ENCODE measurements at places on chromosomes 3 and 15.

GRCh38 chr3:49416867-49417266, 4.6 kb downstream of the TCTA start:
- no peak for DNase-seq

DNA sequence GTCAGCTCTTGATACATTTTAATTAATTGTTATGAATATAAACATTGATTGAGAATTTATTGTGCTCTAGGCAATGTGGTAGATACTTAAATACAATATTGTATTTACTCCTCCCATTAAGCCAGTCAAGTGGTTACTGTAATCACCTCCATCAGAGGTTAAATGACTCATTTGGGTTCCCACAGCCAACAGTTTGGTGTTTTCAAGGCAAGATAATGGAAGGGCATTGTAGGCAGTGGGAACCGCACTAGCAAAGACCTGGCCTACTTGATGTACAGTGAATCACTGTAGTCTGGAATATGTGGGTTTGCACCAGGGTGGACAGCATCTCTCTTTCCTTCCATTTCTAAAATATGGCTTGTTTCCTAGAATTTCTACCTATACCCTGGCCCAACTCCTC, 127.4 kb downstream of the EDEM1 start:
- no peak for DNase-seq

DNA sequence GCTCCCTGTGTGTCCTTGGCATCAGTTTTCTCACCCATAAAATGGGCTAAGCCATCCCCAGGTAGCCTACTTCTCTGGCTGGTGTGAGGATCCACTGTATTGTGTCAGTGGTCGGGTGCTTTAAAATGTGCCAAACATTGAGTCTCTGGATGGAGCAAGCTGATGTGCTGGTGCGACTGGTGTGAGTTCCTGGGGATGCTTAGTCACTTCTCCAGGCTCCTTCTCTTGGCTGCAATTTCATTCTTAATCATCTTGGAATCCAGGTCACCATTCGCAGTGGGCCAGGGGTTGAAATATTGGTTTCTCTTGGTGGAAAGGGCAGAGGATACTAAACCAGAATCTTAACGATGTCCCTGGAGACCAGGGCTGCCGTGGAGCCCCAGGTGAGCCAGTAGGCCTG, 29.3 kb downstream of the SCN5A start:
- DNase-seq, result no peak

- DNase-seq, result no peak
These were observed 4.2 kb upstream of the PLEKHO2 start for GRCh38 chr15:64837502-64837901.

DNA sequence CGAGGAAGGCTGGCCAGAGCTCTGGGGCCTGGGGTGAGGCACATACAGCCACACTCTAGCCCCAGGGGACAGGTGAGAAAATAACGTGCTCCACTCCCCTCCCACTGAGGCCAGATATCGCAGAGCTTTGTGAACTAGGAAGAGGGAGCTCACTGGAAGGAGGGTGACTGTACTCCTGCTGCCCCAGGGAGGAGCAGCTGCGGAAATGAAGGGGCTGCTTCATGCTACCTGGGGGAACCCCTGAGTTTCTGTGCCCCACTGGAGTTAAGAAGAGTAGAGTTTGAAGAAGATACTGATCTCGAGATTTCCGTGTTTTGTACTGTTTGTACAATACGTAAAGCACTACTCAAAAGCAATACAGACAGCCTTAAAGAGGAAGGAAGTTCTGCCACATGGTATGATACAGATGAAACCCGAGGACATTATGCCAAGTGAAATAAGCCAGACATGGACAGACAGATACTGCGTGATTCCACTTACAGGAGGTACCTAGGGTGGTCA, 44.6 kb downstream of the CMTM6 start:
- DNase-seq, result peak; percentile 26

GRCh38 chr3:28139967-28140634, 101.3 kb upstream of the CMC1 start:
- DNase-seq, result no peak

GRCh38 chr3:107271787-107272387, 105.4 kb upstream of the CCDC54 start:
- DNase-seq, result no peak

GRCh38 chr15:38002883-38003477, 68.5 kb downstream of the TMCO5A start:
- DNase-seq, result no peak

DNA sequence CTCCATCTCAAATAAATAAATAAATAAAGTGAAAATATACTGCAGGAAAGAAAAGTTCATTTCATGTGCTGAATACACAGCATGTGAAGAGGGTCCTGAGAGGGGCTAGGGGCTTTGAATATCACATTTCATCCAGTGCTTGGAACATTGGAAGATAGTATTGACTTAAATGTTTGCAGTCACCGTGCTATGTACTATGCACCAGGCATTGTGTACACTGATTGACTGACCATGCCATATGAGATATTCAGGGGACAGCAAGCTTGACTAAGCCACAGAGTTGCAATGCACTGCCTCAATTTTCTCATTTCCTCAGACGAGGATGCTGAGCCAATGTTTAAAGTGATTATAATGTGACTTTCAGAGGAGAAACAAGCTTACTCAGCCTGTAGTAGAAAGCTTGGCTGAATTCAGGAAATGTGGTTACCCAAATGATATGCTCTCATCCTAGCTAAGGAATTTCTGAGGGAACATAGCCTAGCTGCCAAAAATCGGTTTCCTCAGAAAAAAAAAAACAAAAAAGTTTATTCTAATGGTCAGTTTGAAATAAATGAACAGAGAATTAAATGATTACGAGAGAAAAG, 557.9 kb downstream of the FGF12 start:
- no peak for DNase-seq

DNA sequence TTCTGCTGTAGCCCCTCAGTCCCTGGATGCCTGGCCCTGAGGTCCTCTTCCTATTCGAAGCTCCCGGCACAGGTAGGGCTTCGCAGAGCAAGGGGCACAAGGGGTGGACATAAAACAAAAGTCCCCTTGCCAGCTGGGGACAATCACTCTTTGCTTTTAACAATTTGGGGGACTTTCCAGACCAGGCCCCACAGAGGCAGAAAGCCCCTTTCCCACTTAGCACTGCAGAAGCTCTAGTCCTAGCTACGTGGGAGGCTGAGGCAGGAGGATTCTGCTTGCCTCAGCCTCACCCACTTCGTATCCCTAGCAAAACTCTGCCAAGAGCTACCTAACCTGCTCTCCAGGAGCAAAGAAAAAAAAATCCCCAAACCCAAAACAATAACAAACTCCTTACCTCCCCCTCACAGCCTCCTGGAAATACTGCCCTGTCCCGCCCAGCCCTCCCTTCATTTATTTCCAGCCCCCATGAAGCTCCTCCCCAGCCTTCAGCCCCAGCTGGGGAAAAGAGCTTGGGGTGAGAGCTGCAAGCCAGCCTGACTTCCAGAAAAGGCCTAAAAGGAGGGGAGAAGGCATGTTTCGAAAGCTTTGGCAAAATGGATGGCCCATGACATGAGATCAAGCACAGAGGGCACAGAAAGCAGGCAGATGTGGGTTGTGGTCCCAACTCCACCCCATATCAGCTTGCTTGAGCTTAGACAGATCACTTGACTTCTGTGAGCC, at the start of gene CIDEC:
TSS of gene CIDEC (minus strand) at position 424 of the 720 bp plus-strand sequence. CDS start 1,767 bp downstream, outside the sequence.
- no peak for DNase-seq

DNA sequence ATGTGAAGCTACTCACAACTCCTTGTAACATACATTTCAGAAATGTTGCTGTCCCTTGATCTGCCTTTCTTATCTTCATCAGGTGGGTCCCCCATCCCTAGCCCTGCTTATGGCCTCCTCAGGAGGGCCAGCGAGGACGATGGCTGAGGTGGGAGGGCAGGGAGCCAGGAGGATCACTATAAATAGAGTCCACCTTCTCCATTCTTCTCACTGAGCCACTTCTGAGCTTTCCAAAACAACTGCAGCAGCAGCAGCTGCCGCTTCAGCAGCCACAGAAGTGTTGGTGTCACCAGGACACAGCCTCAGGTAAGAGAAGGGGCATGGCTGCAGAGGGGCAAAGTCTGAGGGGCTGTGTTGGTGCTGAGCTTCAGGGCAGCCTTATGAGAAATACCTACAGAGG, 53.5 kb downstream of the ANAPC13 start:
- DNase-seq, result no peak

- DNase-seq, result no peak
These were observed 61.2 kb downstream of the CD200 start for GRCh38 chr3:112394003-112394640.

- DNase-seq, result no peak
These were observed 14.4 kb upstream of the TKT start for GRCh38 chr3:53269888-53270880.

- no peak for DNase-seq
These were observed 334.5 kb downstream of the SOX2 start for GRCh38 chr3:182046166-182046764.

Measured in stimulated activated CD8-positive, alpha-beta memory T cell treated with anti-CD3 and anti-CD28 coated beads, Interleukin-15, amount 100 ng/mL, for 4 hours (primary cell).